ENCODE measurements at places on chromosomes 13 and 19.

GRCh38 chr13:44406617-44407016 is 33.0 kb downstream of the SERP2 start:
- DNase-seq, result no peak

DNA sequence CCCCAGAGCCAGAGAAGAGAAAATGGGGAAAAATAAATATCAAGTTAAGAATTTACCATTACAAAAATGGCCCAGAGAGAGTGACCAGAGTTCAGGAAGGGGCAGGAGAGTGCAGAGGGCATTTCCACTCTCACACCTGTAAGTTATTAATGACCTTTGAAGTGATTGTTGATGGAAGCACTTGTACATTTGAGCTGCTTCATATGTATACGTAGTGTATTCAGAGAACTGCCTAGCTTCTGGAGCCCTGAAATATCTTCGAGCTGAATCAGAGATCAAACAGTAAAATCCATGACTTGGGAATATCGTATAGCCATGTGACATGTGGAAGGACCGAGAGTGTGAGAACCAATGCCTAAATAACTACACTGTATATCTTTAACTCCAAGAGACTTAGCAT is 49.2 kb upstream of the PCCA start:
- DNase-seq, result no peak

- DNase-seq, result no peak
Measured at GRCh38 chr19:6828698-6829633, 56.5 kb downstream of the VAV1 start.

DNA sequence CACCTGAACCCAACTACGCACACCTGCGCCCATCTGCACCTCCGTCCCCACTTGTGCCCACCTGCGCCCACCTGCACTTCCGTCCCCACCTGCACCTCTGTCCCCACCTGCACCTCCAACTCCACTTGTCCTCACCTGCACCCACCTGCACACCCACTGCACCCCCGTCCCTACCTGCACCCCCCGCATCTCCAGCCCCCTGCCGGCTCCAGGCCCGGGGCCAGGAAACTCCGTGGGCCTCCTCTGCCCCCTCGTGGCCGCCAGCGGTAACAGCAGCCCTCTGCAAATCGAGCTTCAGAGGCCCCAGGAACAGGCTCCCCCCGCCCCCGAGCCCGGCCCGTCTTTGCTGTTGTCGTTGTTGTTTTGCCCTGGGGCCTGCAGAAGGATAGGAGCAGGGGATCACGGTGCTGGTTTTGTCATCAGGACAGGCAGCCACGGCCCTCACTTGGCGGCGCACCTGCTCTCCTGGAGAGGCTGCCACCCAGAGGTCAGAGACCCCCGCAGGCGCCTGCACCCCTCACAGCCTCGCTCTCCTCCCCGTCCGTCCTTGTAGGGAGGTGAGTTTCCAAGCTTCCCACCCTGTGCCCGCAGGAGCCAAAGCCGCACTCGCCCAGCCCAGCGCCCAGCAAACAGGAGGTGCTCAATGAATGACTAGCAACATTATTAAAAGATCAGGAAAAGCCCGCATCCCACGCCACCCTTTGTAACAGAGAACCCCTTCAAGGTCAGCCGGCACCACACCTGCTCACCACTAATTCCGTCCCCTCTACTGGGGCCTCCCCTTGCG is 65.4 kb downstream of the GNG7 start:
- DNase-seq, result no peak

DNA sequence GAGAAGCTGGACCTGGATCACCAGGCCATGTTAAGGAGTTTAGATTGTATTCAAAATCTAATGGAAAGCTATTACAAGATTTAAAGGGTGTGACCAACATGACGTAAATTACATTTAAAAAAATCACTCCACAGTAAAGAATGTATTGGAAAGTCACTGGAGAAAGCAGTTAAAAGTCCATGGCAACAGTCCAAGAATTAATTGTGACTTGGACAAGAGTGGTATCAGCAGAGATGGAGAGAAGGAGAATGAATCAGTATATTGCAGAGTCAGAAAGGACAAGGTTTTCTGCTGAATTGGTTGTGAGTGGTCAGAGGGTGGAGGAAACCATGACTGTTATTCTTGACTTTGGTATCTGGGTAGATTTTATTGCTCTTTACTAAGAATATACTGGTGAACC is 535.1 kb upstream of the SLITRK1 start:
- DNase-seq, result no peak

GRCh38 chr19:21970466-21970865 is 40.3 kb downstream of the ZNF208 start:
- no peak for DNase-seq

GRCh38 chr13:29484236-29484635 is 111.3 kb downstream of the SLC7A1 start:
- no peak for DNase-seq

- no peak for DNase-seq
Measured at GRCh38 chr13:29999492-30000369, 149.3 kb upstream of the UBL3 start.

- no peak for DNase-seq
Measured at GRCh38 chr13:52983836-52984235, 44.8 kb upstream of the OLFM4 start.

DNA sequence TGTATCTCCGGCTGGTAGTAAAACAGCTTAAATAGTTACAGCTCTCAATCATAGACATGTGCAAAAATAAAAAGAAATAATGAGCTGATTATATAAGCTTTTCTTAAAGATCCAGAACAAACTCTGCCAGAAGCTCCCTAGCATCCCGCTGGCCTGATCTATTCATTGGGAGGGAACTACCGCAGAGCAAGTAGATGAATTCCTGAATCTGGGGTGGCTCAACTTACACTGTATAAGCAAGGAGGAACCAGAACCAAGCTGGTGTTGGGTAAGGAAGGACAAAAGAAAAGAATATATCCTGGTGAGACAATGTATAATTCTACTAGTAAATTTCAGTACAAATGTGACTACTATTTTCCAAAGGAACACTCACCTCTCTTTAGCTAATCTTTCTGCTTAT is 1122.2 kb downstream of the OLFM4 start:
- DNase-seq, result no peak

DNA sequence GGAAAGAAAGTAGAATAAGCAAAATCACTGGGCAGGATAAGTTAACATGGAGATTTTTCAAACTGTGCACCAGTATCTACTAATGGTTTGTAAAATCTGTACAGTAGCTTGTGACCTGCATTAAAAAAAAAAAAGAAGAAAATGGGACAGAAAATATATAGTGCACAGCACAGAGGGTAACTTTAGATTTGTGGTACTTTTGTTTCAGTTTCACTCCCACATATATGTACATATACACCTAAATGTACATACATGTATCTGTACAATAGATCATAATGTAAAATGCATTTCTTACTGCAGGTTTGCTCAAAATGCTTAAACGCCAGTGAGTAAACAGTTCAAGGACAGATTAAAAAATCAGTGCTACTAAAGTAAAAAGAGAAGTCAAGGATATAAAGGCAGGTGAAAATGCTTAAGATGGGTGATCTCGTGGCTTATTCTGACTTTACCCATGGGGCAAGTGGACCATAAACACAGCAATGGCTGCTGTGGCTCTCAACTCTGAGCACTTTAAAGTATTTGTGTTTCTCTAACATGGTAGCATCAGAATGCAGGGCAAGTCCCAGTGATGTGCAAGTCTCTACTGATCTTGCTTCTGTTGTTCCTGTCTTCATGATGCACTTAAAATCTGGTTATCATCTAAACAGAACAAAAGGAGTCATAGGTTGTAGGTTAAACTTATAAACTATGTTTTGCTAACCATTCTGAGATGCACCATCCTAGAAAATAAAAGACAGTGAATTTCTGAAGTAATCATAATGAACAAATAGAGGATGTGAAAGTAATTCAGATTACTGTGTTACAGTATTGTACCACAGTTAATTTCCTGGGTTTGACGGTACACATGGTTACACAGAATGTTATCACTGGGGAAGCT is 112.3 kb downstream of the MIPEP start:
- no peak for DNase-seq

Measured in amniotic stem cell (primary cell).